ENCODE measurements at places on chromosomes 1 and 21.
A peak's percentile ranks its signal among the peaks of the same experiment; 100 is the strongest.

DNA sequence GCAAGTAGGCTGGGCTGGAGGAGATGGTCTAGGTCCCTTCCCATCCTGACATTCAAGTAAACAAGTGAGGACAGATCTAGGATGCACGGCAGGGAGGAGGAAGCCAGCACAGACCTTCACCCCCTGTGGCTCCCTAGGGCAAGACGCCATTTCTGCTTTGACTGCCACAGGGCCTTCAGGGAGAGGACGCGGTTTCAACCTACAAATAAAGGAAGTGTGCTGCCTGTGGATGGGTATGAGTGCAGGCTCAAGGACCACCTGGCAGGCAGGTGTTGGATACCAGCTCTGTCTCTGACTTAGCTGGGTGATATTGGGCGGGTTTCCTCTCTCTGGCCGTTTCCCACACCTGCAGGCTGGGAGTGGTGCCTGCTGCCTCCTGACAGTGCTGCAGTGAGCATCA lies 16.2 kb downstream of the SLC2A1 start:
- DNase-seq, result no peak

DNA sequence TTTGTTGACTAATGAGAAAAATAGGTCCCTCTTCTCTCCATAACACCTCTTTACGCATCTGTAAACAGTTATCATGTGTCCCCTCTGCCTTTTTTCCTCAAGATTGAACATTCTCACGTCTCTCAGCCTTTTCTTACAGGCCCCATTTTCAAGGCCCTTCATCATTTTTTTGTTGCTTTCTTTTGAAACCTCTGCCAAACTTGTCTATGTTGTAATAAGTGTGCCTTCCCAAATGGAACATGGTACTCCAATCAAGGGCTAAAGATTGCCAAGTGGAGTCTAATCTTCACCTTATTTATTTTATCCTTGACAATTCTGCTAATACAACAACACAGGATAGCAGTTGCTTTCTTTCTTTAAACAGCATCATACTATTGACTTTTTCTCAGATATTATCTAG lies 280.3 kb downstream of the USH2A start:
- no peak for DNase-seq

- peak; percentile 41 for DNase-seq
These were observed 24.0 kb upstream of the CPT2 start for GRCh38 chr1:53172426-53173128.

DNA sequence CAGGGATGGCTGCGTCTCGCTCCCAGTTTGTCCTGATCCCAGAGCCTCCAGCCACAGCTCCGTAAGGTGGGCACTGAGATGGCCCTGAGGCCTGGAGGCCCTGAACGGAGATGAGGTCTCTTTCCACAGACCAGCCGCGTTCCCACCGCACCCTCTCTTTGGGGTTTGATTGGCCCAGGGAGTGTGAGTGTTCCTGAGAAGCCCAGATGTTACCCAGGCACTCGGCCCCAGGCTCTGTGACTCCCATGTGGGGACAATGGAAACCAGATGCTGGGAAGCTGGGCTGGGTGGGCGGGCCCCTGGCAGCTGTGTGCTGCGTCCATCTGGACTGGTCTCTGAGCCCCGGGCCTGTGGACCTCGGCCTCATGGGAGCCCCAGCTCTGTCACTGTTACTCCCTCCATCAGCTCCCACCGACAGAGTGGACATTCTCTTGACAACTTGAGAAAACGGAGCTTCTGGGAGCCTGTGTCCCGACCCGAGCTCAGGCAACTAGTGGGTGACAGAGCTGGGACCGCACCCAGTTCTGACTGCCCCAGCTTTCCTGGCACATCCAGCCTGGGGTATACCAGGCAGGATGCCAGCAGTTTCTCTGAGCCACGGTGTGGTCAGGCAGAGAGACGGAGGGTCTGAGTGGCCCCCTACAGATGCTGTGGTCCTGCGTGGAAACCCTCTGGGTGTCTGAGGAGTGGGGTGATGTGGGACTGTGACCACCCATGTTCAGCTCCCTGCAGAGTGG lies 9.8 kb upstream of the COL6A1 start:
- DNase-seq, result peak; percentile 35

GRCh38 chr21:27841084-27841672 lies 874.3 kb upstream of the ADAMTS5 start:
- DNase-seq, result no peak

- DNase-seq, result no peak
These were observed 55.1 kb downstream of the DISP3 start for GRCh38 chr1:11533790-11534787.

- DNase-seq, result peak; percentile 91
These were observed 1.3 kb downstream of the PIGV start for GRCh38 chr1:26788836-26789611.

- no peak for DNase-seq
These were observed 15.2 kb upstream of the PGBD2 start for GRCh38 chr1:248890549-248891498.

- peak; percentile 59 for DNase-seq
These were observed 23.6 kb downstream of the PTPRU start for GRCh38 chr1:29259802-29260441.

DNA sequence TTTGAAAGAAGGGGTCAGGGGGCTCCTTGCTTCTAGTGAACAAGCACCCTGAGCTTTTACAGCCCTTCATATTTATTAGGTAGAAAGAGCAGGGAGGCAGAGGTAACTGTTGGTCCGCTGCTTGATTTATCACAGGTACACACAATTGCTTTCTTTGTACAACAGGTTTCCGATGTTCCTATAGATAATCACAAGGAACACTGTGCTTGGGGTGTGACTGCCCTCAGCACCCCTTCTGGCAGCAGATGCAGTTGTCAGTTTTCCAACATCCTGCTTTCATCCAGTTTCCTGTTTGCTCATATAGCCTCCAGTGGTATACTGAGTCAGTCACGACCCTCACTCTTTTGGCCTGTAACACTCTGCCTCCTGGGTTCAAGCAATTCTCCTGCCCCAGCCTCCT lies 40.6 kb downstream of the SCP2 start:
- no peak for DNase-seq

DNA sequence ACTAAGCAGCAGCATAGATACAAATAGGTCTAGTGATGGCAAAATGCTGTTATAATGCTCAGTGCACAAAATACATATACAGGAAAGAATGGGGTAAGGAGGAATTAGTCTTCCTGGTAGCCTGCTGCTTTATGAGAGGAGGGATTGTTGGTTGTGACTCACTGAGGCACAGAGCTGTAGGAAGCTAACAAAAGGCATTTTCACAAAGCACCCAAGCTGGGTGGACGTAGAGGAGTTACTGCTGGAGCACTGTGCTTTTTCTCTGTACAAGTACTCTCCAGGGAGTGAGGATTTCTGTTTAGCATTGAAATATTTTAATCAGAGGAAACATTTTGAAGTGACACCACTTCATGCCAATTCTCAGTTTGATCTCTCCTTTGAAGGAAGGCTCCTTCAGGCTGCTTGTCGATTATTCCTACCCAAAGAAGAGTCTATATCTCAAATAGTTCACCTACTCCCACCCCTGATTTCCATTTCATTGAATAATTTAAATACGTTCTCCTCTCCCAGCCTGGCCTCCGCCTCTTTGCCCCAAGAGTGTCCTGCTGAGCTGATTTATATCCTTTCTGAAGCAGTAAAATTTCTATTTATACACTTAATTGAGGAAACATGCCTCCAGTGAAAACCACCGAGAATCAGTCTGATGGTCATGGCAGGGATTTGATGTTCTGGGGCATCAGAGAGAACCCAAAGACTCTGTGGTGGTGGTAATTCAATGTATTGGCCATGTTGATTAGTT lies 271.9 kb downstream of the HHAT start:
- no peak for DNase-seq

DNA sequence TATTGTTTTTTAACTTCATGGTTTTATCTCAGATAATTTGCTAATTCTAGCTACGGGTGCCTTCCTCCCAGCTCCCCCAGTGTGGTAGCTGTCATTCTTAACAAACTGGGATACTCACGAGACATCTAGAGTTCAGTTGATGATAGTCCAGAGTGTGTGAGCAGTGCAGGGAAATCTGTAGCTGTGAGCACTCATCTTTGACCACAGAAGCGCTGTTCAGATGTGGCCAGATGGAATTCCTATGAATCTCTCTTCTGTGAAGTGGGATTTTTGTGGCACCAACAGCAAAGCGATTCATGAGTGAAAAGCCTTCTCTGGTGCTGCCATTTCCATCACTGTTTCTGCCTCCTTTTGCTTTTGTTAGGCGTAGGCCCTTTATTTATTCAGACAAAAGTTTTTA lies 125.1 kb downstream of the NFIA start:
- no peak for DNase-seq

- peak; percentile 58 for DNase-seq
These were observed 1.4 kb downstream of the GUK1 start for GRCh38 chr1:228141226-228142044.

DNA sequence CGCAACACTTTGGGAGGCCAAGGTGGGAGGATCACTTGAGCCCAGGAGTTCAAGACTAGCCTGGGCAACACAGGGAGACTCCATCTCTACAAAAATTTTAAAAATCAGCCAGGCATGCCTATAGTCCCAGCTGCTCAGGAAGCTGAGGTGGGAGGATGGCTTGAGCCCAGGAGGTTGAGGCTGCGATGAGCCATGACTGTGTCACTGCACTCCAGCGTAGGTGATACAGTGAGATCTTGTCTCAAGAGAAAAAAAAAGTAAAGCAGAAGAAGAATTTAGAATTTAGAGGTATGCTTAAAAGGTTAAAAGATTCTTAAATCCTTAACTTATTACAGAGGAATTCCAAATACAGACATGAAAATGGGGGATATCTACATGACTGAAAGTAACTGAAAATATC lies 79.5 kb downstream of the SMYD3 start:
- DNase-seq, result no peak

DNA sequence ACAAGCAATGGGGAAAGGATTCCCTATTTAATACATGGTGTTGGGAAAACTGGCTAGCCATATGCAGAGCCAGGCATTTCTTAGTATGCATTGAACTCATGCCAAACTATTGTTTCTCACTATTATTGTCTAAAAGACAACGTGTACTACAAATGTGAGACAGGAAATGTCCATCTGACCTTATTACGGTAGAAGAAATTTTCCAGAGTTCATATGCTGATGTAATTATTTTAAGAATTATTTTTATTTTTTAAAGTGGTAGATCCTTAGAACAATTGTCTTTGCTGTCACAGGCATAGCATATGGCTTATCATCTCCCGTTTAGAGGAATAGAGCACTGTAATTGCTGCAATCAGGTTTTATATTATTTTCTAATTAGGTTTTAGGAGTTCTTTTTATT lies 75.2 kb upstream of the S1PR1 start:
- DNase-seq, result no peak

DNA sequence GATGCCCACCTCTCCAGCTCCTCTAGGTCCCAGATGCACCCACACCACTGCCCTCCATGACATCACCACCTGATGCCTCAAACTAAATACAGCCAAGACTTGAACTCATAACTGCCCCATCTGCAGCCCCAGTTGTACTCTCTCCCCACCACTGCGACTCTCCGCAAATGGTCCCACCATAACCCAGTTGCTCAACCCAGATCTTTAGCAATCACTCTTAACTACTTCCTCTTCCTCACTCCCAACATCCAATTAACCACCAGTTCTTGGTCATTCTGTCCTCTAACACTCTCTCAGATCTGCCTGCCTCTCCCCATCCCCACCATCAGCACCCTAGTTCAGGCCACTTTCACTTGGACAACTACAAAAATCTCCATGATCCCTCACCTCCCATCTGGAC lies 36.8 kb upstream of the PLA2G2C start:
- no peak for DNase-seq

DNA sequence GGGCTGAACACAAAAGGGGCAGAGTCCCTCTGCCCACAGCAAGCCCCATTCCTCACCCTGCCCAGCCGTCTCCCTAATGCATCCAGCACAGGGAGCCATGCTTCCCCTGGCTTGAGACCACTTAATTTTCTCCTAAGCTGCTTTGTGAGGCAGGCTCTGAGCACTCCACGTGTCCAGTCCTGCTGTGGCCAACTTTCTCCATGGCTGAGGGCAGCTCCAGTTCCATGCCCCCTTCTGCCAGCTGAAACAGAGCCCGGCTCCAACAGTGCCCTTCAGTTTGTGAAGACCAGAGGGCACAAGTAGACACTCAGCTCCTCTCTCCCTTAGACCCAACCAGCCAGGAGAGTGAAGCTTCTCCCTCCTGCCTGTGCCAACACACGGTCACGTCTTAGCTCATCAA lies 33.8 kb downstream of the PLEKHA6 start:
- no peak for DNase-seq

GRCh38 chr21:30434033-30434631 lies 4.1 kb downstream of the KRTAP13-4 start:
- peak; percentile 7 for DNase-seq

DNA sequence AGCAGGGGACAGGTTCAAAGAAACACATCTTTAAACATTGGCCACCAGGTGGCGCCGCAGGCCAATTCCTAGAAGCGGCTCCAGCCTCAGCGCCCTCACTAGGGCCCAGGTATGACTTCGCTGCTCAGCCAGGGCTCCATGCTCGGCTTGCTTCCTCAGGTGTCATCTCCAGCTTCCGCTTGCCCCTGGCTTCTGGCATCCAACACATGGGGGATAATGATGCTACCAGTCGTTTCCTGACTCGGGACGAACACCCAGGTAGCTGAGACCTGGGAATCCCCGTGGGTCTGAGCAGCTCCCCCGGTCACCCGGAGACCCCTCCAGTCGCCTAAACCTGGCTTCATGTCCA lies 8.5 kb upstream of the MEX3A start:
- peak; percentile 91 for DNase-seq

- DNase-seq, result no peak
These were observed 531.1 kb upstream of the ADAMTS5 start for GRCh38 chr21:27498025-27498424.

DNA sequence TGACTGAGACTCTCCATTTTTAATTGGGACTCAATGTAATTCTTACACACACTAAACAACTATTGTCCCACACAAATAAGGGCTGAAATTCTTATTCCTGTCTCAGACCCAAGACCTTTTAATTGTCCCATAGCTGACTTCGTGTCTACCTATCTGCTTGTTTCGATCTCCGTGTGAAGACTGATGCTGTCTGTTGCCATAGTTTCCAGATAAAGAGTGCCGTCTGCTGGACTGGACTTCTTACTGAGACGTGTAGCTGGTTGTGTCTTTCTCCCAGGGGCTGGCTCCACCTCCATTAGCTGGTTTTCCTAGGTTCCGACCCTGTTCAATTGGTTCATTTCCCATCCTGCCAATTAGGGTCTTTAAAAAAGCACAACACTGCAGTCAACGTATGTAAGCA lies 235.3 kb upstream of the PLXNA2 start:
- DNase-seq, result no peak

Measured in transverse colon (tissue), 4 donors.